ENCODE measurements at places on chromosomes 11 and 22.

DNA sequence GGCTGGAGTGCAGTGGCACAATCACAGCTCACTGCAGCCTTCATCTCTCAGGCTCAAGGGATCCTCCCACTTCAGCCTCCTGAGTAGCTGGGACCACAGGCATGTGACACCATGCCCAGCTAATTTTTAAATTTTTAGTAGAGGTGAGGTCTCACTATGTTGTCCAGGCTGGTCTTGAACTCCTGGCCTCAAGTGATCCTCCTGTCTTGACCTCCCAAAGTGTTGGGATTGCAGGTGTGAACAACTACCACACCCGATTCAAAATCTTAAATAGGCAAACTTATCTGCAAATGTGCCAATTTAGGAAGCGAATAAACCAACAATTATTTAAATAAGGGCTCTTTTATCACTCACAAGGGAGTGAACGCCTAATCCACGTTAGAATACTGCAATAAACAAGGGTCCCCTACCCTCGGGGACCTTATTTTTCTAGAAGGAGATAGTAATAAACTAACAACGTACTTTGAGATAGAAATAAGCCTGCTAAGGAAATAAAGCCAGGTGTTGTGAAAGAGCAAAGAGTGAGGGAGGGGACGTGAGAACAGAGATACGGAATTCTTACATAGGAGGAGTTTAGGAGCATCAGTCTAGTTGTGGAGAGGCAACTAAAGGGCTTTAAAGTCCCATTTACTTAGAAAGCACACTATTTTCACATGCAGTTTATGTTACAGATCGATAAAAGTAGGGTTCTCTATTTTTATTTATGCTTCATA is 3.0 kb upstream of the WEE1 start:
- no peak for DNase-seq

DNA sequence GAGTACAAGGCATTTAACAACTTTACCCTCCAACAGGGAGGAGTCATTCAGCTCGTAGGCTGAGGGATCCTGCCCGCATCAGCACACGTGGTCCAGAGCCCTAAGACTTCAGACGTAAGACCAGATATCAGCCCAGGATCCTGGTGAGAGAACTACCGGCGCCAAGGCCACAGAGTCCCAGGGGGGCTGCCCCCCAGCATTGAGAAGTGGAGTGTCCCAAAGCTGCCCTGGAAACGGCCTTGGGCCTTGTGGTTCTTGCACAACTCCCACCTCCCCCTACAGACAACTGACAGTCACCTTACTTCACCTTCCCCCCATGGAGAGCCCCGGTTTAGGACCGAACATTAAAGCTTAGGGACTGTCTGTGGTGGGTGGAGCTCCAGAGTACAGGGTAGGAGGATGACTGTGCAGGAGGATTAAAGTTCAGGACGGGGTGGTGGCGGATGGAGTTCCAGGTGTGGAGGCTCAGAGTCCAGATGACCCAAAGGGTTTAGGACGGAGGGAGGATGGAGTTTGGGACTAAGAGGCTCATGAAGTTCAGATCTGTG is 1.0 kb downstream of the C11orf91 start:
- DNase-seq: no peak

GRCh38 chr11:11992257-11993212 is 15.9 kb downstream of the DKK3 start:
- DNase-seq: no peak

DNA sequence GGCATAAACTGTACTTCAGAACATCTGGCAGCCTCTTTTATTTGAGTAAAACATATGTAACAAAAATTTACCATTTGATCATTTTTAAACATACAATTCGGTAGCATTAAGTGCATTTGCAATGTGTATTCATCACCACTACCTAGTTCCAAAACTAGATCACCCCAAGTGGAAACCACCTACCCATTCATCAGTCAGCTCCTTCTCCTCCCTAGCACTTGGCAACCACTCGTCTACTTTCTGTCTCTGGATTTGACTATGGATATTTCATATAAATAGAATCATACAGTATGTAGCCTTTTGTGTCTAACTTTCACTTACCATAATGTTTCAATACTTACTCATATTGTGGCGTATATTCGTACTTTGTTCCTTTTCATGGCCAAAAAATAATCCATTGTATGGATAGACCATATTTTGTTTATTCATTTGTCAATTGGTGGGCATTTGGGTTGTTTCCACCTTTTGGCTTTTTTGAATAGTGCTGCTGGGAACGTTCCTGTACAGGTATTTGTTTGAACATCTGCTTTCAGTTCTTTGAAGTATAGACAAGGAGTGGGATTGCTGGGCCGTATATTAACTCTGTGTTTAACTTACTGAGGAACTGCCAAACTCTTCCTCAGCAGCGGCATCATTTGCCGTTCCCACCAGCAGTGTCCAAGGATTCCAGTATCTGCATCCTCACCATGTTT is 27.2 kb upstream of the ADORA2A start:
- no peak for DNase-seq

DNA sequence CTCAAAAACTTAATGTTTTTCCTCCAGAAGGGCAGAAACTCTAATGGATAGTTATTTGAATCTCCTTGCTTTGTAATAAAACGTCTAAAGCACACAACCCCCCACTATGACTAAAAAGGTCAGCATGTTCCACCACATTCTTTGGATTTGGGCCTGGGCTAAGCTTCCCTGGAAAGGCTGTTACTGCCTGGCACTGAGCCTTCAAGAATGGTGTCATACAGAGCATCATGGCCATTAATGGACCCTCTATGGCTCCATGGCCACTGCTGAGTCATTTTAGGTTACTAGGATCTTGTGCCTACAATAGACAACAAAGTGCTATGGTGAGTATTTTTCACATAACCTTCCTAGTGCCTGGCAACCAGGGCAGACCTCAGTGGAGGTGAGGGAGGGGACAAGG is 242.6 kb upstream of the FAT3 start:
- DNase-seq: no peak

DNA sequence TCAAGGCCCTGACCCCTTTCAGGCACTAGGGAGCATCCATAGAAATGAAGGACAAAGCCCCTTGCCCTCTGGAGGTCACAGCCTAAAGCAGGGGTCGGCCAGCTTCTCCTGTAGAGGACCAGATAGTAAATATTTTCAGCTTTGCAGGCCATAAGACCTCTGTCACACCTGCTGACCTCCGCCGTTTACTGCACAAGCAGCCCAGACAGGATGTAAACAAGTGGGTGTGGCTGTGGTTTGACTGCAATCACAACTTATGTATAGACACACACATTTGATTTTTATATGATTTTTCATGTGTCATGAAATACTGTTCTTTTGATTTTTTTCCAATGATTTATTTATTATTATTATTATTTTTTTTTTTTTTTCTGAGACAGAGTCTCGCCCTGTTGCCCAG is 34.3 kb downstream of the KIAA1671 start:
- no peak for DNase-seq

GRCh38 chr11:65116370-65117205 is 913 bp downstream of the ZNHIT2 start:
- peak; percentile 46 for DNase-seq

DNA sequence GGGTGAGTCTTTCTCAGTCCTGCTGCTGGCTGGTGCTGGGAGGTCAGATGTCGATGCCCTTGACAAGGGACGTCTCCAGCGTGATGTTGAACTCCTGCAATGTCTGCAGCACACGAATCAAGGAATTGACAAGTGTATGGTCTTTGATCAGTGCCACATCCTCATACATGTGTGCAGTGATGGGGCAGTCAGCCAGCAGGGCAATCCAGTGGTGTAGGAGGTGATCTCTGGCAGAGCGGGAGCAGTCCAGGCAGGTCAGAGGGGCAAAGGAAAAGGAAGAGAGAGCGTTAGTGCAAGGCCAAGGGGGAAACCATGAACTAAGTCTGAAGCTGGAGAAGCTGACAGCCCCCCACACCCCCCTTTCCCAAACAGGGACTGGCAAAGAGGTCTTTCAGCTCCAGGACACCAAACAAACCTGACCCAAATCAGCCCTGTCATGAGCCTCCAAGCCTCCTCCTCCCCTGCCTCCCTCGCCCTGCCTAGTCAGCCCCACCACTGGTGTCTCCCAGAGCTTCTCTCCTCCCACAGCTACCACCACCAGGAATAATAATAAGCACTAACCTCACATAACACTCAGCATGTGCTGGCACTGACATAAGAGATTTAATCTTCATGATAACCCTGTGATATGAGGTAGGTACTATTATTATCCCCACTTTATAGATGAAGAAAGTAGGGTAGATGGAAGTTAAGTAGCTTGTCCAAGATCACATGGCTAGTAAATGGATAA is 48.4 kb upstream of the SCUBE2 start:
- no peak for DNase-seq

DNA sequence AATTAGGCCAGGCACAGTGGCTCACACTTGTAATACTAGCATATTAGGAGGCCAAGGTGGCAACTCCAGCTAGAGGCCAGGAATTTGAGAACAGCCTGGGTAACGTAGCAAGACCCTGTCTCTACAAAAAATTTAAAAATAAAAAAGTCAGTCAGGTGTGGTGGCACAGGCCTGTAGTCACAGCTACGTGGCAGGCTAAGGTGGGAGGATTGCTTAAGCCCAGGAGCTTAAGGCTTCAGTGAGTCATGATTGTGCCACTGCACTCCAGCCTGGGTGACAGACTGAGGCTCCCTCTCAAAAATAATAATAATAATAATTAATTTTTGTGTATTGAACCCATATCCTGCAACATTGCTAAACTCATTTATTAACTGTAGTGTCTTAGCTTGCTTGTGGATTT is 15.3 kb upstream of the TRIM29 start:
- DNase-seq: no peak

DNA sequence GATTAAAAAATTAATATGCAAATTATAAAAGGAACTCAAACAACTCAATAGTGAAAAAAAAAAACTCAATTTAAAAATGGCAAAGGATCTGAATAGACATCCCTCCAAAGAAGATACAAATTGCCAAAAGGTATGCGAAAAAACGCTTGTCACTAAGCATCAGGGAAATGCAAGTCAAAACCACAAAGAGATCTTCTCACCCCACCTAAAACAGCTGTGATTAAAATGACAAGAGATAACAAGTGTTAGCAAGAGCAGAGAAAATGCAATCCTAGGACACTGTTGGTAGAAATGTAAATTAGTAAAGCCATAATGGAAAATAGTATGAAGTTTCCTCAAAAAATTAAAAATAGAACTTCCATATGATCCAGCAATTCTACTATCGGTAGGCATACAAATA is 166.3 kb upstream of the ZC3H12C start:
- DNase-seq: no peak

DNA sequence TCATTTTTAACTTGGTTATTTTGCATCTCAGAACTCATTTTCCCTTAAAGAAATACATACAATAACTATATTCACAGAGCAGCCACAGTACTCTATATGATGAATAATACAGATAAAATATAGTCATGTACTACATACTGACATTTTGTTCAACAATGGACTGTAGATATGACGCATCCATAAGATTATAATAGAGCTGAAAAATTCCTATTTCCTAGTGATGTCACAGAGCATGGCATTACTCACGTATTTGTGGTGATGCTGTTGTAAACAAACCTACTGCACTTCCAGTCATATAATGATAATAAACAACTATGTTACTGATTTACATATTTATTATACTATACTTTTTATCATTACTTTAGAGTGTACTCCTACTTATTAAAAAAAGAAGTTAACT is 38.7 kb downstream of the NARS2 start:
- DNase-seq: no peak

GRCh38 chr22:44645083-44645482 is 56.9 kb upstream of the PRR5 start:
- DNase-seq: no peak

DNA sequence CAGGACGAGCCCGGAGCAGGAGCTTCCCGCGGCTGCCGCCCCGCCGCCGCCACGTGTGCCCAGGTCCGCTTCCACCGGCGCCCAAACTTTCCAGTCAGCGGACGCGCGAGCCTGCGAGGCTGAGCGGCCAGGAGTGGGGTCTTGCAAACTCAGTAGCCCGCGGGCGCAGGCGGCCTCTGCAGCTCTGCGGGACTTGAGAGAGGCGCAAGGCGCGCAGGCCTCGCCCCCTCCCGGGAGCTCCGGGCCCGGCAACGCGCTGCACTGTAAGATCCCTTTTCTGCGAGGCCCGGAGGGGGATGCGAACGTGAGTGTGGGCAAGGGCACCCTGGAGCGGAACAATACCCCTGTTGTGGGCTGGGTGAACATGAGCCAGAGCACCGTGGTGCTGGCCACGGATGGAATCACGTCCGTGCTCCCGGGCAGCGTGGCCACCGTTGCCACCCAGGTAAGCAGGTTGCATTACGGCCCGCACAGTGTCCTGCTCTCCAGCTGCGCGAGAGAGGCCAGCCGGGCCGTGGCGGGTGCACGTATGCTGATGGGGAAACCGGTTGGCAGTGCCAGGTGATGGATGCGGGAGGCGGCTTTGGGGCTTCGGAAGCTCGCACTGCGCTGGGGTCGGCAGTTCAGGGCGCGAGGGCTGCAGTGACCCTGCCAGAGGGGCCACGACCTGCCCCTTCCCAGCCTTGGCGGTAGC is 2.0 kb downstream of the SLC6A5 start:
- DNase-seq: no peak

DNA sequence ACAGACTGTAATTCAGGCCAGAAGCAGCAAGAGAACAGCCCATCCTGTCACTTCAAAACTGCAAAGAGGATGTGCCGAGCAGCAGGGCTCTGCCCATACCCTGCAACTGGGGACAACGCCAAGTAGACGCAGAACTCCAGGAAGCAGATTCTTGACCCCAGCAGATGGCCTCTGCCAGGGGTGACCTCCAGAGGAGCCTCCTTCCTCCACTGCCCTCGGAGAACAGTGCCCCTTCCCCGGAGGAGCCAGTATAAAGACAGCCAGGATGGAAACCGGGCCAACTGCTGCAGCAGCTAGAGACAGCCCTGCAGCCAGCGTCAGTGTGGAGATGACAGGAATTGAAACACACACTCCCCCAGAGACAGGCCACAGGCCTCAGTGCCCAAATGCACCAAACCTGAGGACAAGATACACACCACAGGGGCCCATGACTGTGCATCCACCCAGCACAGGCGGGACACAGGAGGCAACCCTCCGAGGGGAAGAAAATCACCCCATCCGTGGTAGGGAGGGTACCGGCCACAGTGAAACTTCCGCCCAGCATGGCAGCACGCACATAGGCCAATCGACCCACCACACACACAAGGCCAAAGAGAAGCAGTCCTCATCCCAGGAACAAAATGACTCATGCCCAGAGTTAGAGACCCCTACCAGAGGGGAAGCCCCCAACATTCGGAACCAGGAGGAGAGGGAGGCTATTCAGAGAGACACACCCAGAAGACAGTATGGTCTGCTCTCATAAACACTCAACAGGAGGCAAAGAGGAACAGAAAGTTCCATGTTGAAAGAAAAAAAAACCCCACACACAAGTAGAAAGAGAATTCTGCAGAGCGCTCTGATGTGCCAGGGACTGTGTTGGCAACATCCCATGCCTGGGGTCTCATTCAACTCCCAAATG is 5.6 kb downstream of the AHNAK start:
- DNase-seq: no peak

- no peak for DNase-seq
Observed at GRCh38 chr22:25282346-25282670, 62.9 kb downstream of the CRYBB2 start.

GRCh38 chr11:121595717-121596161 is 143.0 kb upstream of the SORL1-AS1 start:
- no peak for DNase-seq

- DNase-seq: no peak
Observed at GRCh38 chr22:20029550-20030225, 8.8 kb downstream of the TANGO2 start.

- no peak for DNase-seq
Observed at GRCh38 chr11:64451856-64452255, 92.9 kb downstream of the RPS6KA4 start.
